Fibroblast of skin of right quadriceps (primary cell): ENCODE measurements at places on chromosomes 1 and 21.
A peak's percentile ranks its signal among the peaks of the same experiment; 100 is the strongest.

GRCh38 chr1:162397039-162397448 lies 14.9 kb downstream of the SH2D1B start:
- no peak for DNase-seq

- DNase-seq, result no peak
Measured at GRCh38 chr1:83760226-83761021, 238.5 kb downstream of the TTLL7 start.

DNA sequence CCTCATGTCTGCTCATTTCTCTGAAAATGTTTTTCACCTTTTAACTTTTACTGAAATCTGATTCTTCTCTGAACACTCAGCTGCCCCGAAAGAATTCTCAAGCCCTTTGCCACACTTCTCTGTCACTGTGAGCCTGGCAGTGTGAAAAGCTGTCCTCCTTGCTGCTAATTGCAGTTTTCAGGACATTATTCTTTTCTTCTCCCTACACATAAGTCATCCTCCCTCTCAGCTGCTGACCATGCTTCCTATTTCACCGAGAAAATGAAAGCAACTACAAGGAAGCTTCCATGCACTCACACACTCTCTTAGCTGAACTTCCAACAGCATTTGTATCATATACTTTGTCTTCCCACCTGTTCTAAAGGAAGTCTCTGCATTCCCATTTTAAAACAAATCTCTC lies 15.8 kb downstream of the OLFM3 start:
- DNase-seq, result no peak

DNA sequence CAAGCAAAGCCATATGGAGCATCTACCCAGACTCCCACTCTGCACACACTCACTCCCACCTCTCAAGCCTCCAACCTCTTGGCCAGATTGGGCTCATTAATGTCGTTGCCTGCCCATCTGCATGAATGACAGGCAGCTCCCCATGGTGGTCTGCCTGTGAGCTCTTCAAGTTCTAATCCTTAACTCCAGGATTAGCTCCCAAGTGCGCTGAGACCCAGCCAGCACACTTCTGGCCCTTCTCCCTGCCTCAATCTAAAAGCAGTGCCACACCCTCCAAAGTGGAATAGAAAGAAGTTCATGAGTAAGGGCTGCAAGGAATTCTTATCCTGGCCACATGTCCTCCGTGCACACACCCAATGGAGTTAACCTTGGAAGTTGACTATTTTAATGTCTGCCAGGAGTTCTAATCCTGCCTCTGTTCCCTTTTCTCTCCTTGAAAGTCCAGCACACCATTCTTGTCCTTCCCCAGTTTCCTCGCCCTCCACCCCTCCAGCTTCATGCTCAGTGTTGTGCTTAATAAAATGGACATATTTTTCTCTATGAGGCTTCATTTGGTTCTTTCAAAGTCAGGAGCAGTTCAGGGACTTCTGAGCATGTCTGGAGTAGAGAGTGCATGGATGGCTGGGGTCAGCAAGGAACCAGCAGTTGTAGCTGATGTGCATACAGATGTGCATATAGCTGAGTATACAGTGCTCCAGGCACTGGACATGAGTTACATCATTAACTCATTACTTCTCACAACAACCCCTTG lies 30.1 kb downstream of the CAMK1G start:
- DNase-seq, result no peak

GRCh38 chr1:29122682-29123052 lies 1.0 kb downstream of the TMEM200B start:
- DNase-seq, result peak; percentile 81

GRCh38 chr21:45644041-45644906 lies 749 bp downstream of the PCBP3 start:
- DNase-seq, result no peak

DNA sequence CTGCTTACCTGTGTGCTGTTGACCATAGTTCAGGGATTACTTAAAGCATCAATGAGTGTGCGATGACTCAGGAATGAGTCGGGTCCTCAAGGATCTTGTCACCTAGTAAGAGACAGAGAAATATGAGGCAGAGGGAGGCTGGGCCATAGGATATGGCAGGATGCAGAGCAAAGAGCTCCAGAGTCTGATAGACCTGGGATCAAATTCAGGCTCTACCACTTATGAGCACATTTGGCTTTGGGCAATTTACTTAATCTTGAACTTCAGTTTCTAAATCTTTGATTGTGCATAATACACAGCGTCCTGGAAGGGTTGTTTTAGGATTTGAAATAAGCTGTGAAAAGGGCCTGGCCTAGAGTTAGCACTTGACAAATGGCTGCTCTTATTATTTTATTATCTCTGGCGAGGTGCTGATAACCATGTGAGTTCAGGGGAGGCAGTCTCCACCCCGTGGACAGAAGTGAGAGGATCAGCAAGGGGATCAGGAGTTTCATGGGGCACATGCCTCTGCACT lies 94.5 kb downstream of the ROR1 start:
- peak; percentile 44 for DNase-seq

DNA sequence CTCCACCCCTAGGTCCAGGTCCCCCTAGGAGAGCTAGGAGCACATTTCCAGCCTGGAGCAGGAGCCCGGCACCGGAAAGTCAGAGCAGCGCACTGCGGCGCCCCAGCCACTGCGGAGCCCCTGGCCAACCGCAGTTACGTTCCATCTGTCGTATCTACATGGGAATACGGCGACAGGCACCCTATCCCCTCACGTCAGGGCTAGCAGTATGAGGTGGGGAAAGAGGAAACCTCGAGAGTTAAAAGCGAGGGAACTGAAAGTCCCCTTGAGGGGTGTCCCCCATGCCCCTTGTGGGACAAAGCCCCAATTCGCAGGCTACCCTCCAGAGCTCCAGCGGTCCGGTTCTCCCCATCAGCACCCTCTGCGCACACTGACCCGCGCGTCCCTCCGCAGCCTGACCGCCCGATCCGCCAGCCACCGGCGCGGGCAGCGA lies 995 bp downstream of the COLGALT2 start:
- DNase-seq, result peak; percentile 32

GRCh38 chr1:180926164-180926981 lies 13.7 kb downstream of the KIAA1614 start:
- peak; percentile 25 for DNase-seq

DNA sequence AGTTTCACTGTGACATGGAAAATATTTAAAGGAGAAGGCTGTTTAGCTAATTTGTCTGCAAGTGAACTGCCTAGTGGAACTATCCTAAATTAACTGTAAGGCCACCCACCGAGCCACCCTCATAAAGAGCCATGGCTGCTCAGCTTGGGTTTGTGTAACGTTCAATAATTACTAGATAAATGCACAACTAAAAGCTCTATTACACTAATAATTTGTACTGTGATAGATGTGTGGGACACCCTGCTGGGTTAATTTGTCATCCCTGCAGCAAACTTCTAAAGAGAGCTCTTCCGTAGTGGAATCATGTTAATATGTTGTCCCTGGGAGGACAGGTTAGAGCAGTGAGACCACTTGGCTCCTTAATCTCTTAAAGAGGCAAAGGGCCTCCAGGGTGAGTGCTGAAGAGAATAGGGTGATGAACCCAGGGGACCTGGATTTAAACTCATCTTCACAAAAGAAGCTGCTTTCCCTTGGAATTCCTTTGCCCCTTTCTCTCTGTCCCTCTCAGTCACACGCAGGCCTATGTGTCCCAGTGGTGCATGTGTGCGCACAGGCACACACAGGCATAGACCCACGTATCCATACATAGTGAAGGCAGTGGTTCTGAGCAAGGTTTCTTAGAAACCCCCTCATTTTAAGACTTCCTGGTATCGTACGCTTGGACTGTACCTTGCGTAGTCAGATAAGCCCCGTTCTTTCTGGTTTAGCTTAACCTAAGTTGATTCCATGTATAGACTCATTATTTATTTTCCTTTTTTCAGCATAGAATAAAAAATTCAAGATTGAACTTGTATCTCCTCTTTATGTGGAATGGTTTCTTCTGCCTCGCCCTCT lies 310.3 kb downstream of the NFIA start:
- DNase-seq, result no peak

GRCh38 chr1:43938892-43939587 lies 5.4 kb downstream of the ARTN start:
- no peak for DNase-seq

DNA sequence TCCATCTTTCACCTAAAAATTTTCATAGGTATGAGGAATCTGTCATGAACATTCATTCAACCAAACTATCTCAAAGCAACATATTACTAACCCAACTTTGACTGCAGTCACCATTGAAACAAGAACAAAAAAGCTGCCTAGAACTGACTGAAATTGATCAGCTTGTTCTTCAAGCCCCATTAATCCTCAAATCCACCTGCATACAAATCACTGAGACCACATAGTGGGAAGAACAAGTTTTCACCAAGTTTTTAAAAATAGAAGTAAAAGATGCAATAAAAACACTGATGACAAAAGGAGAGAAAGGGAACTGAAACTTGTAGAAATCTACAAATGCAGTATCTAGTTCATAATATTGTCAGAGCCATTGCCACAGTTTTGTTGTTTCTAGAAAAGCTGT lies 6.1 kb downstream of the SORT1 start:
- DNase-seq, result no peak

DNA sequence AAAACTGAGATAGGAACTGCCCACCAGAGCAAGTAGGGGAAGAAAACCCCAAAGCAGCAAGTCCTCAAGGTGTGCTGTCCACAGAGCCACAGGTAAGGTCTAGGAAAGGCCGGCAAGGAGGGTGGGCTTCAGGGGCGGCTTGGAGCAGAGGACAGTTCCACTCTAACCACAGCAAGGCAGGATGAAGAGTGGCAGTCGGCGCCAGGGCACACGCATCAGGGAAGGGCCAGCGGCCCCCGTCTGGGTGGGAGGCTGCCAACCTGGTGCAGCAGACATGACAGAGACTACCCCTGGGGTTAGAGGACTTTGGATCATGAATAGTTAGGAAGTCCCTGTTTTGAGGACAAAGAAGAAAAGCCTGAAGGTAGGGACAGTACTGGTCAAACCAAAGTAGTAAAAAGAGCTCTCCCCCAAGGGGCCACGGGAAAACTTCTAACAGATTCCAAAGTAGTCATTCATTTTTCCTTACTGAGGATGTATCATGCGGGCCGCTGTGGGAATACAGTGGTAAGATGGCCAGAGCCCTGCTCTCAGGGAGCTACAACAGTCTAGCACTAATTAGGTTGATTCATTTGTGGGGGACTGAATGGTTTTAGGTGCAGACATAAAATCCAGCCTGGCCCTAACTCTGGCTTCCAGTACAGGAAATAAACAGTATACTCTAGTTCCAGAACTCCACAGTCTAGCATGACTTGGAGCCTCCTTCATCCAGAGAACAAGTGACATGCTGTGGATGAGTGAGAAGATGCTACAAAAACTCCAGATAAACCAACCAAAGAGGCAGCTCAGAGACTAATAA lies 3.5 kb upstream of the RAP1GAP start:
- DNase-seq, result peak; percentile 57

DNA sequence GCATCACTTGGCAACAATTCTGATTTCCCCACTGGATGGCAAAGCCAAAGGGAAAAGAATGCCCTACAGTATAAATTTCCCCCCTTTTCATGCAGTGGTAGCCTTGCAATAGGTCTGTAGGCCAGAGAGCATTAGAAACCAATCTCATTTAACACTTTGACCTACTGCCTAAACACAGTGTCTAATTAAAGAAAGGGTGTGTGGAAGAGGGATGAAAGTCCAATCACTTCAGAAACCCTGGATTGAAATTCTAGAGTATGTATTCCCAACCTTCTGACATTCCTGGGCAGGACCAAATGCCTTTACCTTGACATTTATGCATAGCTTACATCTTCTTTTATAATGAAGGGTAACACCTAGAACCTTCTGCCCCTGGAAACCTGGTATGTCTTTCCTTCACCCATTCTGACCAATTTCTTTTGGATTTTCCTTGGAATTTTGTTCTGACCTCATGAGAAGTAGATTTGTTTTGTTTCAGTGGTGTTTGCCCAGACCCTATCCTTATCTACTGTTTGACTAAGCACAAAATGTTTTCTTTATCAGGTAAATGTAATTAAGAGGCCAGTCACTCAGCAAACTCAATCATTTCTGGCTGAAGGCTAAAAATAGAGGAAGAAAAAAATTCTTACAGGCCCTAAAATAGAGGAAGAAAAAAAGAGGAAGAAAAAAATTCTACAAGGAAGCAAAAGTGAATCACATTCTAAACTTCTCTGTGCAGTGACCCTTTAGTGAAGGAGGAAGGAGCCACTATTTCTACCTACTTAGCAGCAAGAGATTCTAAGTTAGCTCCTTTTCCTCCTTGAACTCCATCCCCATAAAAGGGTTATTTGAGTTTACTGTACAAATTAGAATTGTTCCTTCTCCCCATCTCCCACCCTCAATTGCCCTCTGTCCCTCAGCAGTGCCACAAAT lies 129.5 kb upstream of the DSCAM start:
- no peak for DNase-seq

DNA sequence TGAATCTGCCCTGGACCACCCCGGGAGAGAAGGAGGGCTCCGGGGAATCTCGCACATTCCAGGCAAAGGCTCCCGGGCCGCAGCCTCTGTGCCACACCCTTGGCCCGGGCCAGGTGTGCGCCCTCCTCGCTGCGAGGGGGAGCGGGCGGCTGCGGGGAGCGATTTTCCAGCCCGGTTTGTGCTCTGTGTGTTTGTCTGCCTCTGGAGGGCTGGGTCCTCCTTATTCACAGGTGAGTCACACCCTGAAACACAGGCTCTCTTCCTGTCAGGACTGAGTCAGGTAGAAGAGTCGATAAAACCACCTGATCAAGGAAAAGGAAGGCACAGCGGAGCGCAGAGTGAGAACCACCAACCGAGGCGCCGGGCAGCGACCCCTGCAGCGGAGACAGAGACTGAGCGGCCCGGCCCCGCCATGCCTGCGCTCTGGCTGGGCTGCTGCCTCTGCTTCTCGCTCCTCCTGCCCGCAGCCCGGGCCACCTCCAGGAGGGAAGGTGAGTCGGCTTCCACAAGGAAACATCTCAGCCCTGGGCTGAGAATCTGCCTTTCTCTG lies at the start of gene LAMC2:
TSS of gene LAMC2 (plus strand) at position 324 of the 550 bp plus-strand sequence. CDS start at position 413, 89 bp downstream.
- DNase-seq, result peak; percentile 15

DNA sequence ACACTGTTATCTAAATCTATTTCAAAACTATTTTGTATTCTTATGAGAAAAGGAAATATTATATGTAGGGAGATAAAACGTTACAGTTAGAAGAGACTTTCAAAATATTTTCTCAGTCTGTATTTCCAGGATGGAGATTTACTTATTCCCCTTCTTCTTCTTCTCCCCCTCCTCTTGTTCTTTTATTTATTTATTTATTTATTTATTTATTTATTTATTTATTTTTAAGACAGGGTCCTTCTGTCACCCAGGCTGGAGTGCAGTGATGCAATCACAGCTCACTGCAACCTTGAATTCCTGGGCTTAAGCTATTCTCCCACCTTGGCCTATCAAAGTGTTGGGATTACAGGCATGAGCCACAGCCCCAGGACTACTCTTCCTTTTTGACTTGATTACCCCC lies 2.8 kb upstream of the RPF1 start:
- DNase-seq, result no peak
